ENCODE measurements at places on chromosomes 1 and 21. TPM values are rescaled to one million over a fixed set of nuclear protein-coding genes. Genes with fewer than 3 reads are reported as not detected.

MNDA gene
- total RNA-seq = 3.2 TPM

KCNAB2 gene
- 8.8 TPM for total RNA-seq

- DNase-seq = no peak
Measured at GRCh38 chr1:224623310-224623714, 7.2 kb downstream of the CNIH3 start.

NOTCH2 gene
- total RNA-seq = 75.6 TPM

DNA sequence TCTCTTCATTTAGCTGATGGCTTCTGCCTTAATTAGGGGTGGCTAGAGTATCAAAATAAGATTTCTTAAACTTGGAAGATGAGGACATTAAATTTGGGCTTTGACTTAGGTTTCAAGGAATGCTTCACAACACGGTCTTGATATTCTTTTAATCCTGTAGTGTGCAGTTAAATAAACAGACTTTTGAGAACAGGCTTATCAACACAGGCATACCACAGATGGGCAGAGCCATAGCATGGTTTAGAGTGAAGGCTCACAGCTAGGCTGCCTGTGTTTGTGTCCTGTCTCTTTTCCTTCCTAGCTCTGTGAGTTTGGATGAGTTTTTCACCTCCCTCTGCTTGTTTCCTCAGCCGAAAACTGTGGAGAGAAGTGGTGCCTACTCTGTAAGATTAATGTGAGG is 102.3 kb upstream of the IPO9 start:
- DNase-seq = no peak

AIRE gene
- total RNA-seq = 0.25 TPM

PKLR gene
- total RNA-seq = not detected

DNA sequence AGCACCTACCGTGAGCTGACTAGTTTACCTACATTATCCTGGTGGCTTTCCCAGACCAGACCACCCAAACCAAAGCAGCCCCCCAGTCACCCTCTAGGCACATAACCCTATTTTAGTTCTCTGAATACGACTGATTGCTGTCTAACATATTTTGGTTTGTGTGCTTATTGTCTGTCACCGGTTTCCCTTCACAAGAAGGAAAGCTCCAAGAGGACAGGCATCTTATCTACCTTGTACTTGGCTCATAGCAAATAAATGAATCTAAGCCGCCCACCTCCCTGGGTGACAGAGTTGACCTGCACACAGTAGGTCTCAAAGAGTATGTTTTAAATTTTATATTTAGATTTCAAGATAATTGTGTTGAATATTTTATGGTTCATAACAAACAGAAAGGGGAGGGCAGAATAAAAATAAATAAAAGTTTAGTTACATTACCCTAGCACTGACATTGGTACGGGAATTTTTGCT is 904 bp upstream of the PRDX6 start:
- no peak for DNase-seq

DNA sequence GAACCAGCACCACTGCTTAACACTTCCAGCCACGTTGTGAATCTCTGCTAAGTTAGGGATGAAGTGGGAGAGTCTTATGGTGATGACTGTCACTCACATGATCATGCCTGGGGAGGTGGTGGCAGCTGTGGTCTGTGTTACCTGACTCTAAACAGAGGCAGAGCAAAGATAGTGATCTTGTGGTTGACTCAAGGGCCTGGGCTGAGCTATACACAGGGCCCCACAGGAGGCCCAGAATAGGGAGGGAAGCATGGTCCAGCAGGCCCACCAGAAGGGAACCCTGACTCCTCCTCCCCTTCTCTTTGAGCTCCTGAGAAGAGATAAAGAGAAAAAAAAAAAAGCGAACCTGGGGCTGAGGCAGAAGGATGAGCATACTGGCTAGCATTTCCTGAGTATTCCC is 55.0 kb downstream of the PLXNA2 start:
- DNase-seq = no peak

TIE1 gene
- 36.1 TPM for total RNA-seq

- DNase-seq = no peak
Measured at GRCh38 chr1:13700521-13701270, 708 bp downstream of the PRDM2 start.

- DNase-seq = no peak
Measured at GRCh38 chr1:34974626-34975025, 10.5 kb downstream of the TMEM35B start.

GRCh38 chr1:39411526-39412478 is 79.6 kb upstream of the BMP8A start:
- DNase-seq = no peak

DNA sequence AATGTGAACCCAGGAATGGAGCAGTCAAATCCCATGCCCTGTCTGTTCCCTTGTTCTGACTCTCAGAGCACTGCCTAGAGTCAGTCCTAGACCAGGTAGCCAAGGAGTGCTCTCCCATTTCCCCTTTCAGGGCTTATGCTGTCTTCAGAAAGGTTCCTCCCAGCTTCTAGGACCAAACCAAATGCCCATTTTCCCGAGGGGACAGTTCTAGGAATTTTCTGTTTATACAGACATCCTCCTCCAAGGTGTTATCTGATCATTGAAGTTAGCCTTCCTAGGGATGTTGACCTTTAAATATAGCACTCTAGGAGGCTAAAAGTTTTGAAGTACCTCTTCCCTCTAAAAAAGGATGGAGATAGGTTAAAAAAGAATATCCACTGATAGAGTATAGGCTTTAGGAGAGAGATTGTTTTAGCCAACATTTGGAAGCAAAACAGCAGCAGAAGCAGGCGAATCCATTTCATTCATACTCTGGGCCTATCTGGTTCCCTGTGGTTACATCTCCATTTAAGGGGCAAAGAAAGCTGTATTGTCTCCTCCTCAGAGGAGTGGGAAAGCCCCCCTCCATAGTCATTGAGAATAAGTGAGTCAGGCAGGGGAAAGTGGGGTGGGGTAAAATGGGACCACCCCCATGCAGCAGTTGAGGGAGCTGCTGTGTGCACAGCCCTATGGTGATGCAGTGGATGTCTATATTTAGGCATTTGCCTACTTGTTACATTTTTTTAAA is 126.5 kb downstream of the SPATA46 start:
- no peak for DNase-seq

MAP3K21 gene
- 6.9 TPM for total RNA-seq

GRCh38 chr21:42524341-42525028 is 10.8 kb downstream of the SLC37A1 start:
- DNase-seq = no peak

GRCh38 chr1:152185544-152186391 is 26.7 kb upstream of the RPTN start:
- no peak for DNase-seq

GRCh38 chr21:32256873-32257620 is 21.8 kb downstream of the MIS18A start:
- DNase-seq = no peak

CD52 gene
- 8.1 TPM for total RNA-seq

IGSF9 gene
- total RNA-seq = 5.6 TPM

DNA sequence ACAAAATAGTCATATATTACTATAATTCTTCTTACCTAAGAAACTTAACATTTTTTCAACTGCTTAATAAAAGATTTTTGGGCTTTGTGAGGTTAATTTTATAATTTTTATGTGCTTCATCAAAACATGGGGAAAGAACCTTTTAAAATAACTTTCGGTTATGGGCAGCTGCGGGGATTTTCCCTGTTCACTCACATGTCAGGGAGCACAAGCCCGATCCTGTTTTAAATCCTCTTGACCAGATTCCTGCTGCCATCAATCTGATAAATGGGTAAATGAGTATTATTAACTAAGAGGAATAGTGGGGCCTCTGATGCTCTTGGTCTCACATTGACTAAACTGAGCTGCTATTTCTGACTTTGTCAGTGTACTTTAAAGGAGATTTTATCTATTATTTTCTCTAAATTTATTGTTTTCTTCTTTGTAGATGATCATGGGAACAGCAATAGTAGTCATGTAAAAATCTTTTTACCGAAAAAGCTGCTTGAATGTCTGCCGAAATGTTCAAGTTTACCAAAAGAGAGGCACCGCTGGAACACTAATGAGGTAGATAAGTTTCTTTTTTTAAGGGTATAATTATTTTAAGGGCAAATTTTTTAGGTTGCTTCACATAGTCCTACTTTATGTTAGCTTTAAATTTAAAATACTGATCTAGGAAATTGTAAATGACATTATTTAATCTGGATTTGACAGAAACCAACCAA is 39.6 kb downstream of the CAMTA1 start:
- DNase-seq = no peak

PADI4 gene
- total RNA-seq = 0.74 TPM

S100A16 gene
- total RNA-seq = 259 TPM

MARK1 gene
- 13.0 TPM for total RNA-seq

APOBEC4 gene
- total RNA-seq = not detected

DNA sequence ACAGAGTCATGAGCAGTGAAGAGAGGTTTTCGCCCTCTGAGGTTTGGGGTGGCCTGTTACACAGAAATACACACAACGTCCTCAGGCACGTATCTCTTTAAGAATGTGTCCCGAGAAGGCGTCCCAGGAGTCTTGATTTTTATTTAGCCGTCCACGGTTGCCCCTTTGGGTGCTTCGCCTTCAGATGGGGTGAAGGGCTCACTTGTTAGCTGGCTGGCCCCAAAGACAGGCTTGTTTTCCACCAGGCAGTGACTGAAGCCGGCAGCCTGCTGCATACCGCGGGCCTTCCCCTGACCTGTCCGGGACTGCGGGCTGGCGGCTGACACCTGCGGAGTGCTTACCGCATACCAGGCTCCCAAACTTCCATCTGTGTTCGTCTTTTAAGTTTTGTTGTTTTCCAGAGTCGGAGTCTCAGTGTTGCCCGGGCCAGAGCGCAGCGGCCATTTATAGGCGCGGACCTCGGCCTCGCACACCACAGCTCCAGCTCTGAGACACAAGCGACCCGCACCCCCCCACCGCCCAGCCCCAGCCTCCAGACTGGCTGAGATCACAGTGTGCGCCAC is 1.6 kb upstream of the ADARB1 start:
- no peak for DNase-seq

ALX3 gene
- not detected for total RNA-seq

GAS5 gene
- total RNA-seq = 466 TPM

TMEM269 gene
- not detected for total RNA-seq

DNA sequence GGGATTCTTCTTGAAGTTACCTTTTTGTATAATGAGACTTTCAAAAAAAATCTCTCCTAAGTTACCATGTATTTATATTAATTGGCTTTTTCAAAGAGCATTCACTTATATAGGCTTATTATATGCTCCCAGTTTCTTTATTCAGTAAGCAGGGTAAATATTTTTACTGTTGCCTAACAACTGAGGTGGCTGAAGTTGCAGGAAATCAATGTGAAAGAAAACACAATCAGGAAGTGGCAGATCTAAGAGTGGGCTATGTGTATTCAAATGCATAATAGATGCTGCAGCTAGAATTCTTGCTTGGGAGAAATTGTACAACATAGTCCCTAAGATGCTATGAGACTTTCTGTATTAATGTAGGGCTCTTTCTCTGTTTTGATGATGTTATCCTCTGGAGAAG is 606.9 kb downstream of the NUF2 start:
- DNase-seq = no peak

GRCh38 chr1:31515056-31515775 is 61.1 kb upstream of the TINAGL1 start:
- no peak for DNase-seq

- no peak for DNase-seq
Measured at GRCh38 chr1:77504986-77505385, 177.5 kb downstream of the ZZZ3 start.

DNA sequence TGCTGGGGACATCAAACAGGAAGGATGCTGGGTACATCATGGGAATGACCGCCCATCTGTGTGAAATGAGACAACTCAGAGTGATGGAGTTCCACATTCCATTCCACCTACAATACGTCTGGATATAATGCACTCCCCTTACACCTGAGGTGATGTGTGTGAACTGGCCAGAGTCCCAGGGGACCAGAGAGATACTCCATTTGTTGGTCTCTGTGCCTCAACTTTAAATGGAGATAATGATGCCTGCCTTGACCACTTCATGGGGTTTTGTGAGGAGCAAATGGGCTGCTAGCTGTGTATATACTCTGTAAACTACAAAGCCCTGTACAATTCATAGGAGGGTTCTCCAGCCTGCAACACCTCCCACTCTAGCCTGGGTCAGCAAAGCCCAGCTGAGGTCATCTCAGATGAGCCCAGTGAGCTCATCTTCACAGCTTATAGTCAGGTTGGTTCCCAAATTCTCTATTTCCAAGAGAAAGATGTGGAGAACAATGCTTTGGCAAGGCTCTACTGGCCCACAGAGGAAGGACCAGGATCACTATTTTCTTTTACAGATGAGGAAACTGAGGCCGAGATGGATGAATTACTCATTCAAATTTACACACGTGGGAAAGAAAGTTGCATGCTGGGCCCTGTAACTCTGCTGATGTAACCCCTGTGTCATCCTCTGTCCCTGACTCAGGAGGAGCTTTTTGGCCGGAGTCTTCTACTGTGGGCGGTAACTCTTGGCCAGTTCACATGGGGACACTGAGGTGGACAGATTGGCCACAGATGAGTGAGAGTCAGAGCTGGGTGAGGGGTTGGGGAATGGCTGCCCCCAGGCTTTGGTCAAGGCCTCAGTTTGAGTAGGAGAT is 105.6 kb upstream of the GCLM start:
- DNase-seq = no peak

SDHB gene
- total RNA-seq = 96.5 TPM

GRCh38 chr1:2415801-2416208 is 3.4 kb upstream of the PEX10 start:
- no peak for DNase-seq

PLA2G2A gene
- total RNA-seq = 515 TPM

SDF4 gene
- total RNA-seq = 74.2 TPM

SPSB1 gene
- total RNA-seq = 40.0 TPM

DTL gene
- total RNA-seq = 7.4 TPM

GRCh38 chr1:155022136-155022926 is 11.2 kb downstream of the DCST2 start:
- DNase-seq = no peak

GRCh38 chr1:186878356-186878755 is 49.6 kb downstream of the PLA2G4A start:
- no peak for DNase-seq

SLC9C2 gene
- total RNA-seq = not detected

DNA sequence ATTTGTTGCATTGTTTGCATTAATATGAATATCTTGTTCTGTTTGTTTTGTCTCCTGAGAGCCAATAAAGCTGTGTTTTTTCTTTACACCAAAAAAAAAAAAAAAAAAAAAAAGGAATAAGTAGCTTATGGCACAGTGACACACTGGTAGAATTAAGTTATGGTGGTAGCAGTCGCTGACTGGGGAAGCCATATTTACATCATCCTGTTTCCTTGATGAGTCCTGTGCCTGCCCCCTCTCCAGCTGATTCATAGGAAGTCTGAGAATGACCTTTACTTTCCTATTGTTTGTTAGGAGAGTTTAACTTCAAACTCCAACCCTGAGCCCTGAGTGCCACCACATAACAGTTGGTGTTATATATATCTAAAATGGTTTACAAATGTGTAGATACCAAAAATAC is 62.2 kb downstream of the OBSCN start:
- DNase-seq = no peak
